T-helper 22 cell (primary cell): ENCODE measurements at places on chromosomes 6 and 20.

DNA sequence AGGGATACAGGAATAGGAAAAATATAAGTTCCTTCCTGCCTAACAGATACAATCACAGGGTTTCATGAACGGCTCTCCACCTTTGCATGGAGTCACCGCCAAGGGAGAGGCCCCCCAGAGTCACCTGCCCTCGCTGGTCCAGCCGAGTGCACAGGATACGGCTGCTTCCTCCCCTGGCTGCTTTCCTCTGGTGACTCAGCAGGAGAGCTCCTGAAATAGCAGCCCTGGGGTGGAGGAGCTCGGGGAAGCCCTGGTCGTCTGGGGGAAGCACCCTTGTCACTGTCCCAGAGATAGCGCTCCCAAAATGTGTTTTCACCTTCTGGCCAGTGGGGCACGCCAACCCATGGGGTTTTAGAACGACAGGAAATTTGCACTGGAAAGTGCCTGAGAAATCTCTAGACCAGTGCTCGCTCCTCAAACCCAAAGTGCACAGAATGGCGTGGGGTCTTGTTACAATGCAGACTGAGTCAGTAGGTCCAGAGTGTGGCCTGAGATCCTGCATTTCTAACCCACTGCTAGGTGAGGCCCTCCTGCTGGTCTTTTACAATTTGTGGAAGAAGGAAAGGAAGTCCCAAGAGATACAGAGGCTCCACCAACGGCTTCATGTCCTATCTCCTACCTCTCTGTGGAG, 35.9 kb upstream of the FAM50B start:
- no peak for DNase-seq

GRCh38 chr6:48151142-48151541, 40.1 kb upstream of the PTCHD4 start:
- DNase-seq = no peak

GRCh38 chr20:40946451-40946850, 82.2 kb upstream of the TOP1 start:
- no peak for DNase-seq

DNA sequence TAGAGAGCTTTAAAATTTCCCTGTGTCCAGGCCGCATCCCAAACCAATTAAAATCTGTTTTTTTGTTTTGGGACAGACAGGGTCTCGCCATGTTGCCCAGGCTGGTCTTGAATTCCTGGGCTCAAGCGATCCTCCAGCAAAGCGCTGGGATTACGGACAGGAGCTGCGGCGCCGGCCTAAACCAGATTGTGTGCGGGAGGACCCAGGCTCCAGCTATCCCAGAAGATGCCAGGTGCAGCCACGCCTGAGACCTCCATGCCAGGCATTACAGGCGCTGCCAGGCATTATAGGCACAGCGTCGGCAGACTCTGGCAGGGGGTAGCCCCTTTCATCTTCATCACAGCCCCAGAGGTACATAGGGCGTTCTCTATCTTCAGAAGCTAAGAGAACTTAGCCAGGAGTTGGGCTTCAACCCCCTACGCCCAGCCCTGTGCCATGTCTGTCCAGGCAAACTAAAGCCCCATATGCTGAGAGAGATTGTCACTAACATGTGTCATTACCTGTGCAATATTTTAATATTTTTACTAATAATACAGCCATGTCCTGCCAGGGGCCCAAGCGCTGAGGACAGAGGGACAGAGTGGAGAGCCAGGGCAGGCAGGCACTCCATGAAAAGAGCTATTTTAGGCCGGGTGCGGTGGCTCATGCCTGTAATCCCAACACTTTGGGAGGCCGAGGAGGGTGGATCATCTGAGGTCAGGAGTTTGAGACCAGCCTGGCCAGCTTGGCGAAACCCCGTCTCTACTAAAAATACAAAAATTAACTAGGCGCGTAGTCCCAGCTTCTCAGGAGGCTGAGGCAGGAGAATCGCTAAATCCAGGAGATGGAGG, 9.8 kb upstream of the GRM4 start:
- no peak for DNase-seq

DNA sequence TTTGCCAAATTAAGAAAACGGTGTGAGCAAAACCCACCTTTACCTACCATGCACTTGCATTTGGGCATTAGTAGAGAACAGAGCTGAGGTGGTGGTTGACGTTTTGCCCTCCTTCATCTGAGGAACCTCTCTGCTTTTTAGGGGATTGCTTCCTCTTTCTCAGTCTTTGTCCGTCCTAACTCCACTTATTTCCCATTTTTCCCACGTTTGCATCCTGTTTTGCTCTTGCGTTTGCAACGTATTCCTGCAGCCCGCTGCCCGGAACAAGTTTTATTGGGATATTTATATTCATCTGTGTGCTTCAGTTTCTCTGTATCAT, 374 bp upstream of the SERINC1 start:
- no peak for DNase-seq

DNA sequence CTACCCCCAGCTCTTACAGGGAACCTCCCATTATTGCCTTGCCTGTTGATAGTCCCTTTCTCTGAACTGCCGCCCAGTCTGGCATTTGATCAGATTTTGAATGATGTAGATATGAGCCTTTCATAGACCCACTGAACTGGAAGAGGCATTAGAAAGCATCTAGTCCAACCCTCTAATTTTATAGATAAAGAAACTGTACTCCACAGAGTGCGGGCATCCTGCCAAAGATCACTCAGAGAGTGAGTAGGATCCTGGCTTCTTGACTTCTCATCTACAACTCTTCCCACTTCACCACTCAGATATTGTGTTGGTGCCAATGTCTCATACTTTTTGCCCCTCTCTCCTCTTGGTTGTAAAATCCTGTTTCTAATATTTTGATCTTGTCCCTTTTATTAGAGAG, 179.2 kb upstream of the BMP2 start:
- DNase-seq = no peak

- DNase-seq = peak; percentile 36
Observed at GRCh38 chr6:44078827-44079671, 48.2 kb downstream of the MRPL14 start.

GRCh38 chr6:12048609-12049008, 36.5 kb downstream of the HIVEP1 start:
- no peak for DNase-seq

DNA sequence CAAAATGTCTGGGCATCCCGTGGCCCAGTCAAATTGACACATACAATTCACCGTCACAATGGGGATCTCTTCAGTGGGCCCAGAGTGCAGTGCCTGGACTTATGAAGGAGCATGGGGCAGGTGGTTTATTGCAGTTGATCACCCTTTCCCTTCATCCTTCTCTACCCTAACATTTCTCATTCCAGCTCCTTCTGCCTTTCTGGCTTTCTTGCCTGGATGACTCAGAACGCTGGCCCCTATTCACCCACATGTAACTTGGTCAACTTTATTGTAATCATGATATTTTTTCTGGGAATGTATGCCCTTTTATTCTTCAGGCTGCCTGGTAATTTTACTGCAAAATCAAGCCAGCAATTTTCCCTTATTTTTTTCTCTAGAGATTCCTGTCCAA, 179.9 kb upstream of the DTNBP1 start:
- no peak for DNase-seq

DNA sequence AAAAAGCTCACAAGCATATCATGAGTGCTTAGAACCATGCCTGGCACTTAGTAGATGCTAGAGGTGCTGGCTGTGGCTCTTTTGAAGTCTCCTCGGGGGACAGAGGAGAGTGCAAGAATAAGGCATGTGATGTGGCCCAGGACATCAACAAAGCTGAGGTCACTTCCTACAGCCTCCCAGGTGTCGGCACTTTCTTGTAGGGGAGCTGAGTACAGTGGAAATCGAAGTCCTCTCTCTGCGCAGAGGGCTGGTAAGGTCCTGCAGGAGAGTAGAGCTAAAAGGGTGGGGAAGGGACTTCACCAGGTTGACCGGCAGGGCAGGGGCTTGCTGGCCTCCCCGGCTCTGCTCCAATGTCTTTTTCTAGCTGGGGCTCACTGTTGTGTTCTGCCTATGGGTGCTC, 11.2 kb downstream of the SLC13A3 start:
- no peak for DNase-seq

- DNase-seq = no peak
Observed at GRCh38 chr6:35094183-35094582, 47.0 kb downstream of the TCP11 start.

GRCh38 chr6:148700047-148700715, 46.6 kb upstream of the UST start:
- DNase-seq = no peak

DNA sequence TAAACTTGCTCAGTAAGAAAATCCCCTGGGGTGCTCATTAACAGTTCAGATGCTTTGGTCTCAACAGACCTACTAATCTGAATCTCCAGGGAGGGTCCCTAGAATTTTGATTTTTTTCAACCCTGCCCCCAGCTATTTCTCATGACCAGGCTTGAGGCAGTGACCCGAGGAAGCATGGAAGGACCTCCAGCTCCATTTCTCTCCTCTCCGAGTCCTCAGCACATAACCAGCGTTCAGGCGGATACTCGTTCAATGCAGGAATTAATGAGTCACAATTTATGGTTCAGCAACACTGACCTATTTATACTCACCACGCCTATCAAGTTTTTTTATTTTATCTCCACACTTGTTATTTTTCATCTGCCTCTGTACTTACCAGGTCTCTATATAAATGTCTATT, 369.2 kb upstream of the CDH4 start:
- DNase-seq = no peak

DNA sequence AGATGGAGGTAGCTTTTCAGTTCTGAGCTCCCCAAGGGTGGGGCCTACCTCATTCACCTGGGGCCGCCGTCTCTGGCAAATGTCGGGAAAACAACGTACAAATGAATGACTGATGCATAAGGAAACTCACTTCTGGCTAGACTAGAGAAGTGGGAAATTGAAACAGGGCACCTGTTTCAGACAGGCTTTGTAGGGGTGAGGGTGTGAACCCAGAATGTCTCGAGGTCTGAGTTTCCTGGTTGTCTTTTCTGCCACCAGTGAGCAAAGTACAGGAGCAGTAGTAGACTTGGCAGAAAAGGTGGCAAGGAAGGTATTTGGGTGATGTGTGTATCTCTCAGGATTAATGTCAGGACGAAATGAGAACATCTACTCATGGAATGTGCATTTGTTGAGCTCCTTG, 308.5 kb downstream of the CLIC5 start:
- no peak for DNase-seq

GRCh38 chr6:26330859-26331217, 34.2 kb upstream of the BTN3A2 start:
- no peak for DNase-seq

GRCh38 chr6:163627274-163628062, 212.9 kb downstream of the QKI start:
- DNase-seq = no peak

DNA sequence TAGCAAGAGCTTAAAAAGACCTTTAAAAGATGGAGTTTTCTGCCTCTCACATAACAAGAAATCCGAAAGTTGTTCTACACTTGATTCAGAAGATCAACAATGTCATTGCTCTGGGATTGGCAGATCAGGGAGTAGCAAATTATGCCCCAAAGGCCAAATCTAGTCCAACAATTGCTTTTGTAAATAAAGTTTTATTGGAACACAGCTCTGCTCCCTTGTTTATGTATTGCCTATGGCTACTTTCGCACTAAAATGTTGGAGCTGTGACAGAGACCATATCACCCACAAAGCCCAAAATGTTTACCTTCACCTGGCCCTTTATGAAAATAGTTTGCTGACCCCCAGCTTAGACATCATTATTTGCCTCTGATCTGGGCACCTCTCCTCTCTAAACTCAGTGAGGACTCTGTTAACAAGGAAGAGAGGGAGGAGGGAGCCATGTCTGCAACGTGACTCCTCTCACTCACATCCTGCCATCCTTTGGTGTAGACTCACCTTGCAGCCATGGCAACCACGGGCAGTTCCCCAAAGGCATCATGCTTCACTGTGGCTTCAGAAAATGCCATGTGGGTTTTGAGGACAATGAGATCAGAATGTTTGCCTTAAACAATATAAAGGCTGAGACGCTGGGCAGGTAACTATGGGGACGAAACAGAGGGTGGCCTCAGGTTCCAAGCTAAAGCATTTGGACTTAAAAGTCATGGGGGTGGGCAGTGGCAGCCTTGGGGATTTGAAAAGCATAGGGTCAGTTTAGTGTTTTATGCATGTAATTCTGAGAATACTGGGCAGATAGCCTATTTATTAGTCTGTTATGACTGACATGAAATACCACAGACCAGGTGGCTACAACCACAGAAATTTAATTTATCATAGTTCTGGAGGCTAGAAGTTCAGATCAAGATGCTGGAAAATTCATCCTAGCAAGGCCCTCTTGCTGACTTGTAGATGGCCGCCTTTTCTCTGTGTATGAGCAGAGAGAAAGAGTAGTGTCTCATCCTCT, 149.7 kb upstream of the TNFAIP3 start:
- peak; percentile 89 for DNase-seq

DNA sequence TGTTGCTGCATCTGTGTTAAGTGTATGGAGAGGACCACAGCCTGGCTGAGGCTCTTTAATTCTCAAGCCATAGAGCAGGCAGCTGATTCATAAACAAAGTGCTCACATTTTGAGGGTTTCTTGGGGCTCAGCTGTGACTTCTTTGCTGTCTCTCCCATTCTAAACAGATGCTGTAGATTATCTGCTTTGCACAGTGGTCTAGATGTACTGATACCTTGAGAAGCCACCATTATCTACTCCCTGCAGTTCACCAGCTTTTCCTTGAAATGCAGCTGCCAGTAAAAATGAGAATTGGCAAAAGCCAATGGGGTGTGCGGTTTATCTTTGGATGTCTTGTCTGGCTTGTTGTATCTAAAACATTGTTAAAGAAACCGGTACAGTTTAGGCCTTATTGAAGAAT, 5.2 kb upstream of the CNR1 start:
- no peak for DNase-seq

DNA sequence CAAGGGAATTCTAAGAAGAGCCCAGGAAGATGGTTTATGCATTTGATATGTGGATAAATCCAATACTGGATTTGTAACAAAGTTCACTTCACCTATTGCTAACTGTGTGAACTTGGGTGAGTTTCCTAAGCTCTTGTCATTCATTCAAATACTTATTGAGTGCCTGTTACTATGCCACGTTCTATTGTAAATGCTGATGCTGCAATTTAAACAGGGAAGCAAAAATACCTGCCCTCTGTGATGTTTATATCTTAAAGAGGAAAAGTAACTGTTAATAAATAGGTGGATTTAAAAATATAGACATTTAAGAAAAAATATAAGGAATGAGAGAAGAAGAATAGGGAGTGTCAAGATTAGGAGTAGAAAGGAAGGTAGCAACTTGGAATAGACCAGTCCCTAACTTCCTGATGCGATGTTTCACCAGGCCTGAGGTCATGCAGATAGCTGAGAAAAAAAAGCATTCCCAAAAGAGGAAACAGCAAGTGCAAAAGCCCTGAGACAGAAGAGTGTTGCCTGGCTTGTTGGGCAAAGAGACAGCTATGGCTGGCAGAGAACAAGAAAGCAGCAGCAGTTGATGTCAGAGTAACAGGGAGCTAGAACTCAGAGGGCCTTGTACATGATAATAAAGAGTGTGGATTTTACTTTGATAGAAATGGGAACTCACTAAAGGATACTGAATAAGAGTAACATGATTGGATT, 54.3 kb upstream of the TCF21 start:
- DNase-seq = no peak

DNA sequence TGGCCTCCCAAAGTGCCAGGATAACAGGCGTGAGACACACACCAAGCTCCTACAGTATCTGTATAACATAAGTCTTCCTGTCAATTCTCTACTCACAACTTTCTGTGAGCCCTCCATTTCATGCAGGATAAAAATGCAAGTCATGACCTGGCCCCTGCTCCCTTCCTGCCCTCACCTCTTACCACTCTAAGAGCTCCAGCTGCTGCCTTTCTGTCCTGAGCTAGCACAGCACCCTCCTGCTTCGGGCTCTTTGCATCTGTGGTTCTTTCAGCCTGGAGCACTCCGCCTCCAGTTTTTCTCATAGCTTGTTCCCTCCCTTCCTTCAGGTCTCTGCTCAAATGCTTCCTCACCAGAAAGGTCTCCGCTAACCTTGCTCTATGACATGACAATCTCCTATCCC, 23.7 kb upstream of the TRPC4AP start:
- no peak for DNase-seq

- DNase-seq = no peak
Observed at GRCh38 chr20:5400164-5400762, 83.5 kb upstream of the PROKR2 start.
